Fibroblast of skin of scalp (primary cell): ENCODE measurements at places on chromosomes 5 and 9.

- DNase-seq, result peak; percentile 53
Observed at GRCh38 chr5:169650701-169651331, 13.7 kb downstream of the DOCK2 start.

DNA sequence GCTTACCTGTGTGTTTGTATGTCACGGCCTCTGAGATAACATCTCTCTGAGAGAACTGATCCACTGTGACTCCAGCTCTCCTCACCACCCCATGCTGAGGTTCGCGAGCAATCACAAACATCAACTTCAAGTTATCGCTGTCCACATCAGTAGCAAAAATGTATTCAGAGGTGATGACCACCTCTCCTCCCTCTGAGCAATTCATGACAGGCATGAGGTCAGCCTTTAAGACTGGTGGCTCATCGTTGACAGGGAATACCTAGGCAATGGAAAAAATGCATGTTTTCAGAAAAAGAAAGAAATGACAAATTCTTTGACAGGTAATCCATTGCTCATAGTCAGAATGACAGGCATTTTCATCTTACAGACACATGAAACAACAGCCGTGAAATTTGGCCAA, 90.3 kb upstream of the CER1 start:
- DNase-seq, result no peak

GRCh38 chr5:161676103-161676502, 9.4 kb upstream of the GABRA6 start:
- no peak for DNase-seq

GRCh38 chr5:159944056-159944600, 27.8 kb downstream of the ADRA1B start:
- DNase-seq, result no peak

DNA sequence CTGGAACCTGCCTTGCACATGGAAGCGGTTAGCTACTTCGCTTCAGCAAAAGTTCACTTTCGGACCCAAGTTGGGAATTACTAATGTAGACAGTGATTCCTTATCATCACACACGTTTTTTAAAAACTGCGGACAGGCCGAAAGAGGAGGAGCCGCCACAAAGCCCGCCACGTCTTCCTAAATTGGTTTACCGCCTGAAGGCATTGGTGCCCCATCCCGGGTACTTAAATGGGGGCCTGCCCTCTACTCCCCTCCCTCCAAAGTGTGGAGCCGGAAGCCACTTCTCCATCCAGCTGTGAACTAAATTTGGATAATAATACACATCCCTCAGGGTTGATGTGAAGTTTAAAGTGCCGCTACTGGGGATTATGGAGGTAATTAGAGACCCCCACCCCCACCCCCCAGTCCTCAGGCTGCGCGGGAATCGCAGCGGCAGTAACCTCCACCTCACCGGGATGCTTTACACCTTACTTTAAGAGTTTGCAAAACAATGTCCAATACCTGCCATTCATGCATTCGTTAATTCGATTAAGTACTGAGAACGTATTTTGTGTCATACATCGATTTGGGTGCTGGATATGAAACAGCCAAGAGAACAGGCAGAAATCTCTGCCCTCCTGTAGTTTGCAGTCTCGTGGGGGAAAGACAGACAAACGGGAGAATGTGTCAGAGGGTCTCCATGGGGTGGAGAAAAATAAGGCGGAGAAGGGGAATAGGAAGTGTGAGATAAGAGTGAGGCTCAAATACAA, 937 bp upstream of the MACROH2A1 start:
- DNase-seq, result no peak

DNA sequence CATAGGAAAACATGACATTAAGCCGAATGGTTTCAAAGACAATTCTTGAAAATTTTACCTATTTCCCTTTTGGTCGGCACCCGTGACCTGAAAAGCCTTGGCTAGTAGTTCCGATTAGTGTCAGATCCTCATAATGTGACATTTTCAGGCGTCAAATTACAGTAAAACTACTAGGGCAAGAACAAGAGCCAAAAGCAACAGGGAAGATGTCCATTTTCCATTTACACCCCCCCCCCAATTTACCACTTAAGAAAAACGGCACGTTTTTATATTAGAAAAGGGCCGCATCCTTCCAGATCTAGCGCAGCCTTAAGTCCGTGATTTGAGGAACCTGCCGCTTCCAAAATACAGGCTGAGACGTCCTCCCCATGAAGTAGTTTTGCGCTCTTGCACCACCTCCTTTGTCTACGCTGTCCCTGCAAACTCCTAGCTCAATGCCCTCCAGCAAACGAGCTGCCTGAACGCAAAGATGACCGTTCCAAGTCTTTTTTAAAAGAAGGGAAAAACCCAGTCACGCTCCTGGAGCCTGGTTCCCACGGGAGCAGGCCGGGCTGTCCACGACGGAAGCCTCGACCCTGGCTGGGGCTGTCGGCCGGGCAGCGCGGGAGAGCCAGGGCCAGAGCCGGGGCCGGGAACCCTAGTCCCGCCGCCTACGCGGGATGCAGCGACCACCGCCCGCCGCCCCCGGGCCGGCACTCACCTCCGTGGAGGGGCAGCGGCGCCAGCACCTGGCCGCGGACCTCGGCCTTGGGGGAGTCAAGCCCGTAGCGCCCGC, 616 bp downstream of the RNF130 start:
- DNase-seq, result peak; percentile 48

DNA sequence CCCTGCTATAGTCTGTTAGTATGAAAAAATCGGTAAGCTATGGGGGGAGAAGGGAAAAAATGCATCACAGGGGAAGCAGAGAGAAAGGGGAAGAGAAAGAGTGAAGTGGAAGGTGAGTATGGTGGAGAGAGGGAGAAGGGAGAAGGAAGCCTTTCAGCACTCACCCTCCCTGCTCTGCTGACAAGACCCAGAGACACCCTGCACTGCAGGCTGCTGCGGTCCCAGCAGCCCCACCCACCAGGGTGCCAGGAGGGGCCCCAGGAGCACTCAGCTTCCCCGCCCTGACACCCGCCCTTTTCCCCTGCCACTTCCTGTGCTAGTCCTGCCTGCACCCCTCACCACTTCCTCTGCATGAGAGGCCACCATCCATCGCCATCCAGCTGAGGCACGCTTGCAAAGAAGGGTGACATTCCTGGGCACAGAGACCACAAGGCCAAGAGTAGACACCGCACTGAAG, 12.7 kb downstream of the STK10 start:
- no peak for DNase-seq

GRCh38 chr9:88280816-88281382, 107.3 kb upstream of the SPIN1 start:
- no peak for DNase-seq

DNA sequence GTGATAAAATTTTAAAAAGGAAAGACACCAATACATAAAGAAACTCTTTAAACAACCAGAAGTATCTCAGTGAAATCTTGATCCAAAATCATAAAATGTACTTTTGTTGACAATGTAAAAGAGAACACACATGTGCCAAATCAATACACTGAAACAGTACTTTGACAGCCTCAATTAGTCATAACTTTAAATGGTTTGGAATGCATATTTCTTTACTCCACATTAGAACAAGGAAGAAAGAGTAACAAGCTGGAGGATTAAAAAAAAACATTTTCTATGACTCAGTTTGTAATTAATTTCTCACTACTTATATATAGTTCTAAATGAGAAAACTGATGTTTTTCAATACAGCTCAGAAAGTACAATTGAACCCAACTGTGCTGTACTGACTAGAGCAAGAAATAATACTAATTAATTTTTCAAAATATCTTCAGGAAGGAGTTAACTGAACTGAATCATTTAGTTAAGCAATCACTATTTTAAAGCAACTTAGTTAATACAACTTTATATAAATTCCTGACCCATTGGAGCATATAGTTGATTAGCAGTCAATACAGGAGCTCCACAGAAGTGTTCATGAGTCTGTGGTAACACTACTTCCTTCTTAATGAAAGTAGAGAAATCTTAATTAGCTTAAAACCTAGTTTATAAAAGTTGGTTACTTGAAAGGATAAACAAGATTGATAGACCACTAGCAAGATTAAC, 101.0 kb downstream of the NR3C1 start:
- peak; percentile 68 for DNase-seq

DNA sequence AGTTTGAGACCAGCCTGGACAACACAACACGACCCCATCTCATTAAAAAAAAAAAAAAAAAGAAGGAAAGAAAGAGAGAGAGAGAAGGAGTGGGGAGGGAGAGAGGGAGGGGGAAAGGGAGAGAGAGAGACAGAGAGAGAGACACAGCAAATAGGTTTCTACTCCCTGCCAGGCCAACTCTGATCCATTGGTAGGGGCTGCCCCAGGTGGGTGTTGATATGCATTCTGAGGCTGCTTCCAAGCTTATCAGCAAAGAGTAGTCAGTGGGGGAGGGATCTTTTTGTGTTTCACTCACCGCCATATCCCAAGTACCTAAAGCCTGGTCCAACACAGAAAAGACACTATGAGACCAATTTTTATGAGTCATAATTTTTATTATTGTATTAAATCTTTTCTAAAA, 57.0 kb upstream of the SAP30L start:
- DNase-seq, result no peak

DNA sequence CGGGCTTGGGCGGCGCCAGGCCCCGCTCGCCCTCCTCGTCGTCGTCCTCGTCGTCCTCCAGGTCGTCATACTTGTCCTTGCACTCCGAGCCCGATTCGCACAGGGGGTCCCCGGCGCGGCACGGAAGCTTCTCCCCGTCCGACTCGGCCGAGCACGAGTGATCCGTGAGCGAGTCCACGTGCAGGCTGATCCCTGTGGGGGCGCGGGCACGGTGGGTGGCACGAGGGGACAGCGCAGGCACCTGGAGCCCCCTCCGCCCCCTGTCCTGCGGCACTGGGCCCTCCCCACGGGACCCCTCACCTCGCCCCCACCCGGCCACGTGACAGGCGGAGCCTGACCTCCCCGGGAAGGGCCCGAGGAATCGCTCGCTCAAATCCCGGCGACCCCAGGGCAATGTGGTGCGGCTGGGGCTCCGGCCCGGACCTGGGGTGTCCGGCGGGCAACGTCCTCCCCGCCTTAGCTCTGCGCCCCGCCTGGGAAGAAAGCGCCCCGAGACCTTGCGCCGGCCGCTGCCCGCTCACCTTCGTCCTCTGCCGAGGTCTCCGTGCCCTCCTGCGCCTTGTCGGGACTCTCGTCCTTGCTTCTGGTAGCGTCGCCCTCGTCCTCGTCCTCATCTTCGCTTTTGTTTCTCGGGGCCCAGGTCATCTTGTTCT, 2.5 kb downstream of the IRX2 start:
- peak; percentile 30 for DNase-seq

DNA sequence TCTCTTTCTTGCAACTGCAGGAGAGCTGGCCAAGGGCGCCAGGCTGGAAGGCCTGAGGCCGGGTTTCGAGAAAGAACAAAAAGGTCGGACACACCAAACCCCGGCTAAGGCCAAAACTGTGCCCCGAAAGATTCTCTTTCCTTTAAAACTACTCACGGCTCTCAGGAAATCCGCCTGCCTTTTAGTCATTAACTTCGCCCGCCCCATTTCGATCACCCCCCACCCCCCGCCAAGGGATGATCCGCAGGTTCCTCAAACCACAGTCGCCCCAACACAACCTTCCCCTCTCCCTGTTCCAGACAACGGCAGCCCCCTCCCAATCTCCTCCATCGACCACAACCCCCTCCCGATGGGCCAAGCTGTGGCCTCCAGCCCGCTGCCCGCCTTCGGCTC, 536 bp downstream of the FEM1C start:
- DNase-seq, result no peak

DNA sequence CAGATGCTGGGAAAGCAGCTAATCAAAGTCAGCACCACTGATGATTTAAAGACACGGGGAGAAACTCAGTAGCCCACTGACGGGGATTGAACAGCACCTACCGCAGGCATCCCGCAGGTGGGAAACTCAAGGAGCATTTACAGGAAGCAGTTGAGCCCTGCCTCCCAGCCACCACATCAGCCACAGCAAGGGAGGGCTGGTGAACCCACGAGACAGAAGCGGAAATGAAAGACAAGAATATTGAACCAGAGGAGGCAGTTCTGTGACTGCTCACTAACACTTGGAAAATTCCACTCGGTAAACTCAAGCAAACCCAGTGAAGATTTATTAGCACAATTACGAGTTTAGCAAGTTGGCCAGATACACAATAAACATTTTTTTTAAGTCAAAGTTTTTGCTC, 10.6 kb upstream of the FAM163B start:
- no peak for DNase-seq

- no peak for DNase-seq
Observed at GRCh38 chr5:115274584-115274983, 11.9 kb upstream of the PGGT1B start.

DNA sequence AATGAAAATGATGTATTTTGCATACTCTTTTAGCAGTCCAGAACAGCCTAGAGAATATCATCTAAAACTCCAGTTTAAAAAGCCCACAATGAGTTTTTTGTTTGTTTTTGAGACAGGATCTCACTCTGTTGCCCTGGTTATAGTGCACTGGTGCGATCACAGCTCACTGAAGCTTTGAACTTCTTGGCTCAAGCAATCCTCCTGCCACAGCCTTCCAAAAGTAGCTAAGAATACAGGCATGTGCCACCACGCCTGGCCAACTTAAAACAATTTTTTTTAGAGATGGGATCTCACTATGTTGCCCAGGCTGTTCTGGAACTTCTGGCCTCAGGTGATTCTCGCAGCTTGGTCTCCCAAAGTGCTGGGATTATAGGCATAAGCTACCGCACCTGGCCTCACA, 175.7 kb downstream of the FBN2 start:
- DNase-seq, result no peak

GRCh38 chr9:95182854-95183563, 134.5 kb downstream of the FANCC start:
- DNase-seq, result peak; percentile 40

- peak; percentile 30 for DNase-seq
Observed at GRCh38 chr9:95626885-95627558, 110.3 kb upstream of the PTCH1 start.

DNA sequence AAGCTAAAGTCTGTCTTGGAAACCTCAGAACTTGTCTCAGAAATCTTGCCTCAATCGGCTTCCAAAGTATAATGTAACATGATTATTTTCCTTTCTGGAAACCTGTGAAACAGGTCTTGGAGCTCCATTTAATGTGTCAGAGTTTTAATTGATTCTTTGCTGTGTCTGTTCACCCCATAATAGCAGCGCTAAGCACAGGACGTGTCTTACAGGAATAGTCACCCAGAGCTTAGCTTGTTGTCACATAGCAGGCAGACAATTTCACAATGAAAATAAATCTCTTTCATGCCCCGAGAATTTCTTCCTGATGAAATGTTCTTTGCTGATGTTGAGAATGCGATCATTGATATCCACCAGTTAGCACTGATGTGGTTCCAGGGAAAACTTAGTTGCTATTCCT, 40.2 kb upstream of the PTPN3 start:
- no peak for DNase-seq

GRCh38 chr9:79471580-79472543, 99.9 kb upstream of the TLE4 start:
- DNase-seq, result peak; percentile 71

- no peak for DNase-seq
Observed at GRCh38 chr9:8614926-8615440, 815.4 kb upstream of the DMAC1 start.

GRCh38 chr5:55915783-55916182, 64.6 kb downstream of the IL31RA start:
- no peak for DNase-seq

GRCh38 chr9:123316053-123316718, 39.8 kb upstream of the CRB2 start:
- no peak for DNase-seq

GRCh38 chr5:41095324-41096101, 24.4 kb upstream of the MROH2B start:
- no peak for DNase-seq

- peak; percentile 78 for DNase-seq
Observed at GRCh38 chr5:113336975-113337374, 97.8 kb downstream of the TSSK1B start.

- no peak for DNase-seq
Observed at GRCh38 chr9:92669527-92669889, 423 bp downstream of the IPPK start.

GRCh38 chr5:57680686-57681085, 198.1 kb upstream of the ACTBL2 start:
- DNase-seq, result no peak
